ENCODE measurements at places on chromosomes 5 and 9. TPM values are rescaled to one million over a fixed set of nuclear protein-coding genes. Genes with fewer than 3 reads are reported as not detected.

Gene GRIA1
- total RNA-seq: 3.2 TPM

Gene LCN1
- total RNA-seq: 2.3 TPM

Gene CDH6
- 1.3 TPM for total RNA-seq

Gene FAM169A
- 0.16 TPM for total RNA-seq

Gene NR5A1
- total RNA-seq: not detected

Gene ZMAT2
- 37.9 TPM for total RNA-seq

Gene UBAC1
- total RNA-seq: 36.3 TPM

Gene JAKMIP2
- 0.06 TPM for total RNA-seq

Gene CMYA5
- 2.6 TPM for total RNA-seq

Gene PCDHB2
- 3.4 TPM for total RNA-seq

Gene ELOVL7
- 5.6 TPM for total RNA-seq

Gene CKS2
- total RNA-seq: 6.5 TPM

Gene ZNF454
- total RNA-seq: 1.8 TPM

Gene PSMD5
- 54.6 TPM for total RNA-seq

Gene DPP7
- 150 TPM for total RNA-seq
